ENCODE measurements at places on chromosomes 5 and 9.

DNA sequence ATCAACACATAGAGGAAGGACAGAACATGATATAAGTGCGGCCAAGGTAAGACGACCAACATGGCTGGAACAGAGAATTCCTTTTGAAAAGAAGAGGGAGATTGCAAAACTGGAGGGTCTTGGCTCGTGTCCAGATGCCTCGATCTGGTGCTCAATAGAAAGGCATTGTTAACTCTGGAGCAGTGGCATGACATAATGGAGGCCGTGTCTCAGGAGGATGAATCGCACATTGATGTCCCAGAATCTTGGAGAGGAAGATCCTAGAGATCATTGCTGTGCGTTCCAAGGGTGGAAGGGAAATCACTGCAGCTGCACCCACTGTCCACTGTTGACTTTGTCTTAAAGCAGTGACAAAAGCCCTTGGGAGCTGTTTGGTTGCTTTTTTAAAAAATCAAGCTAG is 30.9 kb downstream of the GRAMD2B start:
- no peak for DNase-seq

DNA sequence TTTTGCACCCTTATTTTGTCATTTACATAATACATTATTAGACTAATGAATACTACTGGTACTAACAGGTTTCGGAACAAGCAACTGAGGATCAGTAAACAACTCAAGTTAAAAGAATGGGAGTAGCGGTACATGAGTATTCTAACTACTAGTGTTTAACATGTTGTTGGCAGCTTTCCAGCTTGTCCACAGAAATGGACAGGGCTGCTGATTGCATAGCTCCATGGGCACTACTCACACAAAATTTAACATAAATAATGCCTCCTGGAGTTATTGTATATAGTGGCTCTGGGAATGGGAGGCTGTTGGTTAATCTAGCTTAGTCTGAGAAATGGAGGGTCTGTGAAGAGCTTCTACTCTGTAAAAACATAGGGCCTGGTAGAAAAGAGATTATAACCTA is 6.7 kb downstream of the NCBP1 start:
- no peak for DNase-seq

DNA sequence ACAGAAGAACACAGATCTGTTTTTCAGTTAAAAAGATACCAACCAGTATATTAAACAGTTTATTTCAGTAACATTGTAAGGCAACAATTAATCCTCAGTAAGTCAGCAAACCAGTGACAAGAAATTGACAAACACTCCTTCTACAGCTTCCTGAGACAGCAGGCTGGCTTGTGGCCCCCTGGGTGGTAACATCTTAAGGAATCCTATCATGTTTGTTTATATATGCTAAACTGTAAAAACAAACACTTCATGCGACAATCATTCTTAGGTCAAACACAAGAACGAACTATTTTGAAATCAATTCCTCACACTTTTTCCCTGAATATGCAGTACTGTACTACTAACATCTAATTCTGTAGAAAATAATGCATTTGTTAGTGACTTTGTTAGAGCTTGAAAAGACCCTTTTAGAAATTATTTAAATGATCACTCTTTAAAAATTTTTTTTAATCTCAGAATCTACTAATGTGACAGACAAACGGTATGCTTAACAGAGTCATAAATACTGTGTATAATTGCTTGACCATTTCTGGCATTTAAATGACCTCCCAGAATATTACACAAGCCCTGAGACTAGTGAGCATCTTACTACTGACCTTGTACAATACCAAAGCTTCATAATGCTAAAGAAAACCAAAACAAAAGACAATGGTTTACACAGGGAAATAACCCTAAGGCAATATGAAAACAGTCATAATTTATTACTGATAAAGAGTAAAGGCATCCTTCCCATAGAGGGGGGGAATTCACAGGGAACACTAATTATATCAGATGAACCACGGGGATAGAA is 48.2 kb downstream of the ERMP1 start:
- DNase-seq = no peak

GRCh38 chr9:132164604-132165362 is 2.9 kb downstream of the NTNG2 start:
- DNase-seq = no peak

DNA sequence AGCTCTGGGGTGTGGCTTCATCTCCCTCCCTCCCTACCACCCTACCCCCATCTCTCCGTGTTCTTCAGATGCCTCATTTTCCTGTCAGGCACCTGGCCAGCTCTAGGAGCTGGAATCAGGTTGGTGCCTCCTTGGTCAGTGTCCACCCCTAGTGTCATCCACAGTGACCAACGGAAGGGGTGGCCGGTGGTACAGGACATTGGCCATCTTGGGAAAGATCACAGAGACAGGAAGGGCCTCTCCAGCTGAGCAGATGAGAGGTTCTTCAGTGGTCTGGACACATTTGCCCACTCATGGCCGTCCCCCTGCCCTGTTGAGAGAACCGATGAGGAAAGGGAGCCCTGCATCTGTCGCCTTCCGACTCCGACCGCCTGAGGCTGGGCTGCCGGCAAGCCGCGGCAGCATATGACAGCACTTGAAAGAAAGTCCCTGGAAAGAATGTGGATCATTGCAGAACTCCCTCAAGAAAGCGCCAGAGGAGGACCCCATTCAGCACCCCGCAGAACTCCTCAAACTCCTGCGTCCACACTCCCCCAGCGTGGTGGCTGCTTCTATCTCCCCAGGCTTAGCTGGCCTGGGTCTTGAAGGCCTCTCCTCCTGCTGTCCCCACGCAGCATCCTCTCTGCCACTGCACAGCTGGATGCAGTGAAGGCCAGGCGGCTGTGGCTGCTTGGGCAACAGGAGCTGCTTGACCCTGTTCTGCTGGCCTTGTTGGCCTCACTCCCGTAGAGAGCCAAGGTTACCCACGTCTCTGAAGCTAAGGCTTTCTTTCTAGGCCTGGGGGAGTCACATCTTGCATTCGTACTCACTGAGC is 1.9 kb upstream of the CLPTM1L start:
- DNase-seq = no peak

DNA sequence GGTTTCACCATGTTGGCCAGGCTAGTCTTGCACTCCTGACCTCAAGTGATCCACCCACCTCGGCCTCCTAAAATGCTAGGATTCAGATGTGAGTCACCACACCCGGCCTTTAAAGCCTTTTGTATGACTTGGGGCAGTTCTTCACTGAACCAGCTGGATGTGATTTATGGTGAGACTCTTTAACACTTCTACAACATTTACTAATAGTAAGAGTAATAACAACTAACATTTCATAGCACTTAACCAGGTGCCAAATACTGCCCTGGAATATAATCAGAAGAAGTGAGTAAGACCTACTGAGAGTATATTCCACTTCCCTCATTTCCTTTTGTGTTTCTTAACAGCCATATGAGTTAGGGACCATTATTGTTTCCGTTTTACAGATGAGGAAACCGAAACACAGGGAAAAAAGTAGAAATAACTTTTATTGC is 10.0 kb downstream of the ZSWIM6 start:
- DNase-seq = no peak

GRCh38 chr5:15682566-15682965 is 182.6 kb downstream of the FBXL7 start:
- no peak for DNase-seq

GRCh38 chr5:139651853-139652787 is 4.0 kb downstream of the CXXC5 start:
- no peak for DNase-seq

DNA sequence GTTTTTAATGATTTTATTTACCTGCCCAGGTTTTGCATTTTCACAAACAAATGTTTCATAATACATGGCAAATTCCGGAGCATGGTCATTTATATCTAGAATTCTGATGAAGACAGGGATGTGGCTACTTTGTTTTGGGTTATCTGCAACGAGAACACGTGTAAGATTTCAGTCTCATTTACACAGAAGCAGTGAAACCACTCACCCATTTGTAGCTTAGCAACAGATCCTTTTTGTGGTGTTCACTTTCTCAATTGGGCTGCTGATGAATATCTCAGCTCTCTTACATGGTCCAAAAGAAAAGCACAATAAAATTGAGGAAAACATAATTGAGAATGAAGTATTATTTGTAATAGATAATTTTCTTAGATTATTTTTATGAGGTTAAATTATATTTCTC is 148.6 kb downstream of the CDH9 start:
- no peak for DNase-seq

GRCh38 chr5:133341296-133341695 is 271.0 kb downstream of the FSTL4 start:
- DNase-seq = no peak

GRCh38 chr9:136665704-136666371 is 3.1 kb downstream of the EGFL7 start:
- DNase-seq = no peak

- no peak for DNase-seq
These were observed 75.7 kb upstream of the LARP1 start for GRCh38 chr5:154679501-154679900.

DNA sequence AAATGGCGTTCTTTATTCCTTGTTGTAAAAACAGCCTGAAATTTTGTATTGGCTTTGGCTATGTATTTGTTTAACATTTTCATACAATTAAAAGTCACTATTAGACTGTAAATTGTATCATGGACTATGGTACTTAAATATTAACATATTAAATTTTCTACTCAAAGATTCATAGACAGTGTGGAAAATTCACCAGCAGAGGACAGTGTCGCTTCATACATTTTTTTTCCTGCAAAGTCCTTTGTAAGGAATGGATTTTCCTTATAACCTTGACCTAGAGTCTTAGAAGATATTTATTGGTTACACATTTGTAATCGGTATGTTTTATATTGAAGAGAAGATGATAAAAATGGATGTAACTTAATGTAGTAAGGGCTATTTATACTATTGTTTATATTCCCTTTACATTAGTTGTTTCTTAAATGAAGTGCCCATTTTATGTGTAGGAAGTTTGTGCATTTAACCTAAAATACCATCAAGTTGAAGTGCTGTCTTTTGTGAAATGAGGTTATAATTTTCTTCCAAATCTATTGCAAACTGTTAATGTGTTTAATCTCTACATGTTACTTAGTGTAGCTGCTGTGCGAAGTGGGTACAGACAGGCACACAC is 150.1 kb downstream of the KDM4C start:
- no peak for DNase-seq

- DNase-seq = no peak
These were observed 65.0 kb downstream of the PKD2L2 start for GRCh38 chr5:137954131-137954879.

DNA sequence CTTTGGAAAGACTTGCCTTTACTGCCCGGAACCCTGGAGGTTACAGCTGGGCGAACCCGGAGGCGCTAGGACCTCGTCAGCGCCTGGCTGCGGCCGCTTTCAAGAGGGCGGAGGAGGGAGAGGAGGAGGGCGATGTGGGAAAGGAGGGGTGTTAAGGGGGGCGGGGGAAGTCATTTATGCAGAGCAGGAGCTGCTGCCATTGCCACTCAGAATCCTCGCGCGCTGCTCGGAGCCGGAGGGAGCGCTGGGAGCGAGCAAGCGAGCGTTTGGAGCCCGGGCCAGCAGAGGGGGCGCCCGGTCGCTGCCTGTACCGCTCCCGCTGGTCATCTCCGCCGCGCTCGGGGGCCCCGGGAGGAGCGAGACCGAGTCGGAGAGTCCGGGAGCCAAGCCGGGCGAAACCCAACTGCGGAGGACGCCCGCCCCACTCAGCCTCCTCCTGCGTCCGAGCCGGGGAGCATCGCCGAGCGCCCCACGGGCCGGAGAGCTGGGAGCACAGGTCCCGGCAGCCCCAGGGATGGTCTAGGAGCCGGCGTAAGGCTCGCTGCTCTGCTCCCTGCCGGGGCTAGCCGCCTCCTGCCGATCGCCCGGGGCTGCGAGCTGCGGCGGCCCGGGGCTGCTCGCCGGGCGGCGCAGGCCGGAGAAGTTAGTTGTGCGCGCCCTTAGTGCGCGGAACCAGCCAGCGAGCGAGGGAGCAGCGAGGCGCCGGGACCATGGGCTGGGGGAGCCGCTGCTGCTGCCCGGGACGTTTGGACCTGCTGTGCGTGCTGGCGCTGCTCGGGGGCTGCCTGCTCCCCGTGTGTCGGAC is at the start of gene PCSK5:
TSS of gene PCSK5 (plus strand) at position 202 of the 805 bp plus-strand sequence. CDS start at position 711, 509 bp downstream.
- DNase-seq = no peak

GRCh38 chr5:106094204-106094607 is 1576.5 kb downstream of the EFNA5 start:
- no peak for DNase-seq

GRCh38 chr9:92177591-92177990 is 62.4 kb upstream of the SPTLC1 start:
- DNase-seq = no peak

DNA sequence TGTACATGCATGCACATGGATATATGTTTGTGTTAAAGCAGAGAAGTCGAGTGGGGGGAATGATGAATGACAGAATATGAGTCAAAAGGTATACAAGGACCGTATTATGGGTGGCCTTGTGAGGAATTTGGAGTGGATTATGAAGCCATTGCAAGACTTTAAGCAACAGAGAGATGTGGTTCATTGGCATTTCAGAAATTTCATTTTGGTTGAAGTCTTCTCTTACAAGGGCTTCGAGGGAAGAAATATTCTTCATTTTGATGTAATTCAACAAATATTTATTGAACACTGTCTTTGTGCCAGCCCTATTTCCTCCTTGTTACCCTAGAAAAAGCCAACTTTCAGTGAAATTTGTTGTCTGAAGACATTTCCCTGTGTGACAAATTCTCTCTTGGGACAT is 83.9 kb upstream of the SLCO6A1 start:
- DNase-seq = no peak

- DNase-seq = no peak
These were observed 468.6 kb downstream of the GADD45G start for GRCh38 chr9:90073186-90073945.
